ENCODE measurements at places on chromosomes 3 and 15. TPM values are rescaled to one million over a fixed set of nuclear protein-coding genes. Genes with fewer than 3 reads are reported as not detected.

GRCh38 chr3:17111586-17111985 lies 226.8 kb downstream of the PLCL2 start:
- DNase-seq: no peak

DNA sequence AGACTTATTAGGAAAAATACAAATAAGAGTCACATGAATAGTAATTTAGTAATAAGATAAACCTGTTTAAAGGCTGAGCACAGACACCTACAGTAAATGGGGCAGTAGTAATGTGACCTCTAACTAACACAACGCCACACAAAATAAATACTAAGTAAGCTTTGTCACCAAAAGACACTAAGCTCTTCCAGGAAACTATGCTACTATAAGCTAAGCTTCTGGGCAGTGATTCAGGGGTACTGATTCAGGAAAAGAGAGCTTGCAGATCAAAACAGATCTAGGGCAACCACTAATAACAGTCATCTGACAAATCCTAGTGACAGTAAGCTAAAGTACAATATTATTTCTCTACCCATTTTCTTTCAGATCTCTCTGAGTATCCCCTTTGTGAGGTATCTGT lies 68.8 kb downstream of the PLOD2 start:
- DNase-seq: no peak

DNA sequence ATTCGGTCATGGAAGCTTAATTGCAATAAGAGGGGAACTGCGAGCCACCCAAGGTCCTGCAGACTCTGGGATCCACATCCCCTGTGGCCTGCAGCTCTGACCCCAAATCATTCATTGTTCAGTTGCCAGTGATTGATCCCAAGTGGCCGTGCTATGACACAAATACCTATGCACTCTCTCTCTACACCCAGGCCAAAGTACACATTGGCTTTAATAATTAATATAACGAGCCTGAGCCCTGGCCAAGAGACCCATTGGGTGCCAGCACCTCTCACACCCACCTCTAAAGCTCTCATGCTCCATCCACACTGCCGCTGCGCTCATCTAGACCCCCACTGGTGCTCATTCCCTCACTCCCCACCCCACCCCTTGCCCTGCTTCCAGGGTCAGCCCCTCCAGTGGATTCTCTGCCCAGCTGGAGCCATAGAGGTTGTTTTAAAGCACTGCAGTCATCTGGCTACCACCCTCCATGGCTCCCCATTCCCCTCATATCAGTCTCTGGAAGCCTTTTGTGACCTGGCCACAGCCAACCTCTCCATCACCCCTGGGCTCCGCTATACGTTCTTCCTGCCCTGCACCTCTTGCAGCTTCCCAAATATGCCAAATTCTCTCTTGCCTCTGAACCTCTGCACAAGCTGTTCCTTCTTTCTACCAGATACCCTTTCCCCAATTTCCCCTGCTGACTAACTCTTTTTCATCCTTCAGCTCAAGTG lies 37.7 kb upstream of the SLC6A6 start:
- no peak for DNase-seq

GRCh38 chr3:141790171-141790570 lies 27.0 kb downstream of the GRK7 start:
- DNase-seq: no peak

- DNase-seq: no peak
Measured at GRCh38 chr3:172317984-172318383, 130.3 kb downstream of the GHSR start.

GRCh38 chr3:20846832-20847231 lies 660.8 kb upstream of the SGO1 start:
- DNase-seq: no peak

- no peak for DNase-seq
Measured at GRCh38 chr15:35932531-35932930, 386.6 kb upstream of the DPH6 start.

GRCh38 chr3:179247289-179248015 lies 3.5 kb downstream of the KCNMB3 start:
- no peak for DNase-seq

GRCh38 chr3:47475029-47475569 lies 642 bp downstream of the SCAP start:
- peak; percentile 38 for DNase-seq

- DNase-seq: no peak
Measured at GRCh38 chr3:94779699-94780098, 716.8 kb downstream of the NSUN3 start.

- no peak for DNase-seq
Measured at GRCh38 chr3:101943029-101943428, 93.7 kb downstream of the NFKBIZ start.

DNA sequence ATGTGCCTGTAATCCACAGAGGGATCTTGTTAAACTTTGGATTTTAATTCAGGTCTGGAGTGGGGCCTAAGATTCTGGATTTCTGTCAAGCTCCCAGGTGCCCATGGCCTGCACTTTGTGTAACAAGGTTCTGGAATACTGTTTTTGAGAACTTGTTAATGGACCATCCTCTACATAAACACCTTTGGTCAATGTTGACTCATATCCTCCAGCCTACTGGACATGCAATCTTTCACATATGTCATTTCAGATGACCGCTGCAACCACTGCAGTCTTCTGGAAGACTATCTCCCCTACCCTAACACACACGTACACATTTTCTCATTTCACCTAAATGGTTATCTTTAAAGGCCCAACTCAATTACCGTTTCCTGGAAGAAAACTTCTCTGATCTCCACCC lies 302.1 kb upstream of the TPRG1 start:
- DNase-seq: no peak

GRCh38 chr15:61499376-61499775 lies 270.3 kb upstream of the RORA start:
- DNase-seq: no peak

DNA sequence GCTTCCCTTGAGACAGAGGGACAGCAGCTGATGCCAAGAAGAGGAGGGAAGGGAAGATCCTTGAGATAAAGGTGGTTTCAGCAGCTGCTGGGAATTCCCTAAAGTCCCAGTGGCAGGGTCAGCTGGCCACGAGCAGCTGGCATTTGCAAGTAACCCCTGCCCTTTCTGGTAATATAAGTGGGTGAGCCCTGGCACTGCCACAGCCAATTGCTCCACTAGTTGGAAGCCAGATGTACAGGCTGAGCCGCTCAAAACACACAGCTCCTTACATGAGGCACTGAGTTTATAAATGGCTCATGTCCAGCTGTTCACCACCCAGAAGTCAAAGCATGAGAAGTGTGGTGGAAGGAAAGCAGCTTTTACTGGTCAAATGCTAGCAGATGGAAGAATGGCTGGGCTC lies 35.4 kb downstream of the PRR20G start:
- DNase-seq: no peak

DNA sequence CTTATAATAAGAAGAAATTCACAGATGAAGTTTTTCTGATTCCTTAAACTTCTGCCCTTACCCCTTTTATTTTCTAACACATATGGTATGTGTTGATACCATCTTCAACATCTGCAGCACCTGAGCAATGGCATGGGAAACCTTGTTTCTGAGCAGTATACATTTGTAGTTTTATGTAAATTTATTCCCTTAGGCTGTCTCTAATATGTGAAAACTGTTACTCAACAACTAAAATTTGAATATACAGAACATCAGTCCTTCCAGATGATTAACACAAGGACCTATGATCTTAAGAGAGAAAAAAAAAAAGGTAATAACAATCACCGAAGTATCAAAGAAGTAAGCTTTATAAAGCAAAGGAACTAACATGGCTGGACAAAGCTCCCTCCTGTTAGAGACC lies 190.5 kb downstream of the TBC1D5 start:
- DNase-seq: no peak

- DNase-seq: no peak
Measured at GRCh38 chr3:53803124-53803815, 42.9 kb downstream of the CHDH start.

DNA sequence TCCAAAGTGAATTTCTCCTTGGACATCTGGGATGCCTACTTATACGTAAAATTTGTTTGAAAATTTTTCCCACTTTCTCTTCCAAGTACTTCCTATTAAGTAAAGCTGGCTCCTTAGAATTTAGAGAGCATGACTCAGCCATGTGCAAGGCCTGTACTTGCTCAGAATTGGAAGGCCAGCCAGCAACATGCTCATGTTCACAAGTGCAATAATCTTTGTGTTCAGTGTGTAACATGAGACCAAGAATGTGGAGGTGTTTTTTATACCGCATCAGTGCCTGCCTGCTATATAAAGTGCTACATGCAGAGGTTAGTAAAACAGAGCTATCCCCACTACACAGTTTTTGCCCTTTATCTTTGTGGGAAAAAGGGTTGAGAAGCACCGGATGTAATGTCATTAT lies 151.9 kb upstream of the FEZF2 start:
- DNase-seq: no peak

GRCh38 chr3:169563775-169564059 lies 99.8 kb downstream of the MECOM start:
- DNase-seq: no peak

GRCh38 chr3:49609314-49609713 lies 55.0 kb downstream of the BSN start:
- no peak for DNase-seq

GRCh38 chr15:100170291-100171210 lies 171.2 kb downstream of the ADAMTS17 start:
- no peak for DNase-seq

GRCh38 chr3:151227266-151227806 lies 24.3 kb upstream of the GPR171 start:
- no peak for DNase-seq

GRCh38 chr3:100412912-100413590 lies 11.7 kb downstream of the LNP1 start:
- DNase-seq: no peak

TMEM108 gene
- total RNA-seq: 38.9 TPM

USP50 gene
- total RNA-seq: not detected

ZNF445 gene
- total RNA-seq: 39.6 TPM

PRTG gene
- total RNA-seq: 2.0 TPM

SPATA12 gene
- total RNA-seq: not detected

DUOXA1 gene
- total RNA-seq: 2.4 TPM

APPL1 gene
- 61.6 TPM for total RNA-seq

CKMT1B gene
- total RNA-seq: 99.5 TPM

GDPGP1 gene
- 19.1 TPM for total RNA-seq

SKOR1 gene
- total RNA-seq: 1.8 TPM

TBC1D5 gene
- total RNA-seq: 81.5 TPM

Data from dorsolateral prefrontal cortex (tissue), 122 donors.